ENCODE measurements at places on chromosomes 16 and 17.
A peak's percentile ranks its signal among the peaks of the same experiment; 100 is the strongest.

DNA sequence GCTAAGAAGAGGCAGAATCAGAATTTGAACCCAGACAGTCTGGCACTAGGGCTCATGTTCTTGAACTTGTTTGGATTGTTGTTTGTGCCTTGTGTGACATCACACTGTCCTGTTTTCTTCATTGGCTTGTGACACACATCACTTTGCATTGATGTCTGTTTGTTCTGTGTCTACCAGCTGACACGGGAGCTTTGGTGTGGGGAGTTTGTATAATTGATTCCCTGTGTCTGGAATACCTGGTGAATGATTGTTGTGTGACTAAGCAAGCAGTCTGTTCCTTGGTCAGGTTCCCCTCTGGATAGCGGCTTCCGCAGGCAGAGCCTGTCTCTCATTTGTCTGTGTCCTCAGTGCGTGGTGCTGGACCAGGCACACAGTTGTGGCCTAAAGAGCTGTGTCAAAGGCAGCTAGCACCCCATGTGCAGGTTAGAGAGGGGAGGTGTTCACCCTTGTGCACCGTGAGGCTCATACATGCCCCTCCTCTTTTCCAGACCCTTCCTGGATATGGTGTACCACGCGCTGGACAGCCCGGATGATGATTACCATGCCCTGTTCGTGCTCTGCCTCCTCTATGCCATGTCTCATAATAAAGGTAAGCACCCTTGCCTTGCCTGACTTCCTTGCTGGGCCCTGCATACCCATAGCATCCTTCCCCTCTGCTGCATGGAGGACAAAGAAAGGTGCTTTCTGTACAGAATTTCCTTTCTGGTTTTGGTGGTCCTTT, 80.1 kb downstream of the CLEC16A start:
- H3K4me3 ChIP-seq: no peak overlapping the region
- peaks cover 9% of the 10 kb centered on the region for H3K36me3 ChIP-seq
- no peak for DNase-seq
- no peaks in the 10 kb centered on the region for H3K4me1 ChIP-seq

- H3K4me3 ChIP-seq: no peak overlapping the region
- DNase-seq: no peak
- H3K4me1 ChIP-seq: no peaks in the 10 kb centered on the region
Observed at GRCh38 chr16:58709333-58709732, 24.8 kb upstream of the SLC38A7 start.

- no peak overlapping the region for H3K4me3 ChIP-seq
- H3K4me1 ChIP-seq: peaks cover 21% of the 10 kb centered on the region
- H3K27ac ChIP-seq: no peak overlapping the region
- H3K27me3 ChIP-seq: no peaks in the 10 kb centered on the region
Observed at GRCh38 chr16:51813609-51814008, 662.5 kb upstream of the SALL1 start.

GRCh38 chr17:497241-498034, 144.8 kb upstream of the RPH3AL start:
- H3K4me1 ChIP-seq: no peaks in the 10 kb centered on the region
- H3K36me3 ChIP-seq: no peaks in the 10 kb centered on the region
- H3K27me3 ChIP-seq: no peaks in the 10 kb centered on the region
- no peak overlapping the region for H3K27ac ChIP-seq

- no peak overlapping the region for H3K27ac ChIP-seq
- H3K27me3 ChIP-seq: no peaks in the 10 kb centered on the region
- peaks cover 9% of the 10 kb centered on the region for H3K4me1 ChIP-seq
- no peak overlapping the region for H3K4me3 ChIP-seq
Observed at GRCh38 chr17:57735230-57735629, 9.9 kb downstream of the CCDC182 start.

DNA sequence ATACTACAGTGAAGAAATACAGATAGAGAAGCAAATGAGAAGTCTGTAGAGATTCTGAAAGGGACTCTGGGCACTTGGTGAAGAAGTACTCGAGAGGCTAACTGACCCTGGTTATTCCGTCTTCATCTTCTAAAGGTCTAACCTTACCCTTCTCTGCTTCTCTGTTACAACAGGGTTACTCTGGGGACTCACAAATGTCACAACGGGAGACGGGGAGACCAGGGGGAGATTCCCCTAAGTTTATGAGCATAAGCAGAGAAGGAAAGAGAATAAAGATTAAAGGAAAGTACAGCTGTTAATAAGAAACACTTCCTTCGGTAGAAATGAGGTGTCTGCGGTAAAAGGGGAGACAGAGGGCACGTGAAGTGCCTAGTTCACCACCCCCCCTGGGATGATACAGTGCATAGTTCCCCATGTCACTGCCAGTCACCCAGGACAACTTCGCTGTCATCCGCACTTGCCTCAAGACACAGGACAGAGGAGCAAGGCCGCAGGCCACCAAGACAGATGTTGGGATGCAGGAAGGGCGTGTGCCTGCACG, 75.2 kb upstream of the TRAP1 start:
- no peaks in the 10 kb centered on the region for H3K4me1 ChIP-seq
- no peak for DNase-seq
- no peak overlapping the region for H3K27ac ChIP-seq
- no peak overlapping the region for H3K4me3 ChIP-seq

DNA sequence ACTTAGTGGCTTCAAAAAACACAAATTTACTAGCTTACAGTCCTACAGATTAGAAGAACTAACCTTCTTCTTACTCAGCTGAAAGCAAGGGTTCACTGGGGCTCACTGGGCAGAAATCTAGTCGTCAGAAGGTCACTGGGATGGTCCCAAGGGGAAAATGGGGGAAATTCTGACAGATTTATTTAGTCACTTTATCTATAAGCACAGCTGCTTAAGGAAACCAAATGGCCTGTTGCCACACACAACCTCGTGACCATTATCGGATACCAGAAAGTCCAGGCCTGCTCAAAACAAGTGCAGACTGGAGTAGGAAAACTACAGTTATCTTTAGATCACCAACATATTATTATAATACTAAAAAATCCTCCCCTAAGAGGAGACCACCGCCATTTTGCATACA, 374.6 kb upstream of the ASIC2 start:
- H3K27ac ChIP-seq: no peak overlapping the region
- no peaks in the 10 kb centered on the region for H3K36me3 ChIP-seq
- H3K27me3 ChIP-seq: 0 out of 2 replicates have a peak, but pooled peaks cover 9% of the 10 kb centered on the region
- no peaks in the 10 kb centered on the region for H3K4me1 ChIP-seq
- no peak for DNase-seq

DNA sequence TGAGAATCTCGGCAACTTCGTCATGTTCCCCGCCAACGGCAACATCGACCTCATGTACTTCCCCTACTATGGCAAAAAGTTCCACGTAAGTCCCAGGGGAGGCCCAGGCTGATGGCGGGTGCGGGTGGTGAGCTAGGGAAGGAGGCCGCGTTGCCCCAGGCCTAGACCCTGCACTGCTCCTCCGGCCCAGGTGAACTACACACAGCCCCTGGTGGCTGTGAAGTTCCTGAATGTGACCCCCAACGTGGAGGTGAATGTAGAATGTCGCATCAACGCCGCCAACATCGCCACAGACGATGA, 4.8 kb downstream of the ATP1B2 start:
- H3K27ac ChIP-seq: no peak overlapping the region
- no peaks in the 10 kb centered on the region for H3K4me1 ChIP-seq
- DNase-seq: no peak
- no peak overlapping the region for H3K4me3 ChIP-seq

GRCh38 chr17:46190763-46191162, 2.5 kb downstream of the KANSL1 start:
- peaks cover 4% of the 10 kb centered on the region for H3K36me3 ChIP-seq
- peaks cover 16% of the 10 kb centered on the region for H3K4me1 ChIP-seq
- H3K27me3 ChIP-seq: no peaks in the 10 kb centered on the region
- DNase-seq: no peak
- no peak overlapping the region for H3K27ac ChIP-seq
- H3K4me3 ChIP-seq: peak overlapping the region; percentile 96
